ENCODE measurements at places on chromosomes 12 and 14.
A peak's percentile ranks its signal among the peaks of the same experiment; 100 is the strongest.

- DNase-seq: peak; percentile 15
Measured at GRCh38 chr14:64673748-64674147, 30.5 kb upstream of the PLEKHG3 start.

DNA sequence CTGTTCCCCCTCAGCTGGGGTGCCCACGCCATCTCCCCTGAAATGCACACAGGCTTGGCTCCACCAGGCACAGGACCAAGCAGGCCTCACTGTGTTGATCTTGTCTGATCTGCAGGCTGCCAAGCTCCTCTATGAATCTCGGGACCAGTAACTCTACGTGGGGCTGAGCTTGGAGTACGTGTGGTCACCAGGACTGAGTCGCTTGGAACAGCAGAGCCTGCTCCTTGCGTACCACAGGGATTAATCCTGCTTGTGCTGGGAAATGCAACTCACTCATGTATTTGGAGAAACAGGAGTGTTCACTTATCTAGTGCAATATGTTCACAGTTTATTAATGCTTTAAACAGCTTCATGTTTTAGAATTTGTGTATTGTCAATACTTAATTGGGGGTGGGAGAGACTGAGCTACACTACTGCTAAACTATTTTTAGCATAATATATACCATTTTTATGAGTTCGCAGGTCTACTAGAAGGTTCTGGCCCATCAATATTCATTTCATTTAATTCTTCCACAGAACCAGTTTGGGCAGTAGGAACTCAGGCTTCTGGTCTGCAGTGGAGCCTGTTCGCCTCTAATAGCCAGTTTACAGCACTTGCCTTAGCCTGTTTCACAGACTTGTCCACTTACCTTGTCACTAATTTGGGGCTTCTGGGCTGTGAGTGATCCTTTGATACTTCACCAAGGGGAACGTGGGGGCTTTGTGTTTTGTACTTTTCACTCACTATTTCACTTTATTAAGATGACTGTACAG lies 17.4 kb downstream of the ZFYVE21 start:
- no peak for DNase-seq

DNA sequence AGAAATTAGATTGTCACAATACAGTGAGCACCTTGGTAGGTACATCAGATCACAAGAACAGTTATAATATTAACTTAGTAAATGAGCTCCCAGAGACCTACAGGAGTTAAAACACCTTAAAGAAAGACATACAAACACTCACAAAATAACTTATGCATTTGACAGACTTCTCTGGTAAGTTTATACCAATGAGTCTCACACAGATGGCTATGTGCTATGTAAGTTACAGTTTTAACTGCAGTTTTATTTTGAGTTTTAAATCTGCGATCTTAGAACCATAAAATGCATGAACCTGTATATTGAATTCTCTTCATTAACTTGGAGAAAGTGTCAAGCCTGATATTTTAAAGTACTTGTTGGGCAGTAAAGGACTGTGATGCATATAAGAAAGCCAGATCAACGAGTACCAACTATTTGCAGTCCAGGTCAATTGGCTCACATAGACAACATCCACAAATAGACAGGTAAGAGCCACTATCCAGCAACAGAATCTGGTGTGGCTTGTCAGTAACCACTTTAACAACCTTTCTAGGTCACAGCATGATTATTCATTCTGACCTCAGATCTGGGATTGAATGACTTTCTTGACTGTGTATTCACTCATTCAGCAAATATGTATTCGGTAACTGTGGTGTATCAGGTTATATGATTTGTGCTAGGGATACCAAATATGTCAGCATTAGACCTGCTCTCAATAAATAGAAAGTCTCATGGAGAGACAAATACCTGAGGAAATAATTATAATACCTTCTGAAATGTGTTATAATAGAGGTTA lies 856.6 kb upstream of the MGAT4C start:
- DNase-seq: no peak

DNA sequence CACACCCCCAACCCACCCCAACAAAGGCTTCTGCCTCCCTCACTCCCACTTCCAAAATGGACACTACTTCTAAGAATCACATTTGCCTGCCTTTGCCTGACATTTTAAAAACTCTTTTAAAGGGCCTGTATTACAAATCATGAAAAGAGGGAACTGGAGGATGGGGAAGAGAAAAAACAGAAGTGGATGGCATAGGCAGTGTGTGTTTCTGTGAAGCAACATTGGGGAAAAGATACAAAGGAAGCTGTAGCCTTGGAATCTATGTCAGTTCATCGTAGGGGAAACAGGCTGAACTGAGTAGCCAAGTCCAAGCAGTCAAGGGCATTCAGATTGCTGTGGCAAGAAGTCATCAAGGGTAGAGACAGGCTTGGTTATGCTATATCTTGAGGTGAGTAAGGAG lies 273.9 kb downstream of the BTG1 start:
- DNase-seq: no peak

DNA sequence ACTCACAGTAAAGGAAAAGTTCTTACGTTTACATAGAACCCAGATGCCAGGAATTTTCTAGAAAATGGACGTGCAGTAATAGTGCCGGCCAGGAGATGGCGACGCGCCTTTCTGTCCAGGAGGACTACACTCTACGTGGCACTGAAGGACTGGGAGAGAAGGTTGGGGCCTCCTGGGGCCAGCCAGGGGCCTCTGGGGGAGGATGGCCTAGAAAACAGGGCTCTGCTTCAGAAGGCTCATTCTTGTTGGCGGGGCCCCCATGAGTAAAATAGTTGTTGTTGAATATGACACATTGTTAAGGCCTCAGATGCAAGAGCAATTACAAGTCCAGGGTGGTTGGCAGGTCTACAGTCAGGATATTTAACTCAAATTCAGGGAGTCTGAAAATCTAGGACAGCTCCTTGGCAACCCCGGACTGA lies 120.1 kb upstream of the MAX start:
- DNase-seq: peak; percentile 21

DNA sequence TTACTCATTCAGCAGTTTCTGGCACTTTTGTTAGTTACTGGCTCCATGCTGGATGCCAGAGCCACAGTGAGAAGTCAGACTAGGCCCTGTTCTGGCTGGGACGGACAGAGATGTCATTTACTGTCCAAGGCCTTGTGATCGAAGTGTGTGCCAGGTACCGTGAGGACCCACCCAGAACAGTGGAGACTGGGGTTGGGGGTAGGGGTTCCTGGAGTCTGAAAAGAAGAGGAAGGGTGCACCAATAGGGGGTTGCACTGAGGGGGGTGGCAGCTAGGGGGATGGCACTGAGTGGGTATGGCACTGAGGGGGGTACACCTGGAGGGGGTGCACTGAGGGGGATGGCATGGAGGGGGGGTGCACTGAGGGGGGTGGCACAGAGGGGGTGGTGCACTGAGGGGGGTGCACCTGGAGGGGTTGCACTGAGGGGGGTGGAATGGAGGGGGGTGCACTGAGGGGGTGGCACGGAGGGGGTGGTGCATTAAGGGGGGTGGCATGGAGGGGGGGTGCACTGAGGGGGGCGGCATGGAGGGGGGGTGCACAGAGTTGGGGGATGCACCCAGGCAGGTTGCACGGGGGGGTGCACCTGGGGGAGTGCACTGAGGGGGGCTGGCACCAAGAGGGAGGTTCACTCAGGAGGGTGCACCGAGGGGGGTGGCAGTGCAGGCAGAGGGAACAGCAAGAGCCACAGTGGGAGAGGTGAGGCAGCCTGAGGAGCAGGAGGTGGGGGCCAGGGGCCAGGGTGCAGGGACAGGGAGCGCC lies 10.6 kb upstream of the CYP46A1 start:
- no peak for DNase-seq

- no peak for DNase-seq
Measured at GRCh38 chr14:89331398-89331797, 85.6 kb downstream of the FOXN3 start.

DNA sequence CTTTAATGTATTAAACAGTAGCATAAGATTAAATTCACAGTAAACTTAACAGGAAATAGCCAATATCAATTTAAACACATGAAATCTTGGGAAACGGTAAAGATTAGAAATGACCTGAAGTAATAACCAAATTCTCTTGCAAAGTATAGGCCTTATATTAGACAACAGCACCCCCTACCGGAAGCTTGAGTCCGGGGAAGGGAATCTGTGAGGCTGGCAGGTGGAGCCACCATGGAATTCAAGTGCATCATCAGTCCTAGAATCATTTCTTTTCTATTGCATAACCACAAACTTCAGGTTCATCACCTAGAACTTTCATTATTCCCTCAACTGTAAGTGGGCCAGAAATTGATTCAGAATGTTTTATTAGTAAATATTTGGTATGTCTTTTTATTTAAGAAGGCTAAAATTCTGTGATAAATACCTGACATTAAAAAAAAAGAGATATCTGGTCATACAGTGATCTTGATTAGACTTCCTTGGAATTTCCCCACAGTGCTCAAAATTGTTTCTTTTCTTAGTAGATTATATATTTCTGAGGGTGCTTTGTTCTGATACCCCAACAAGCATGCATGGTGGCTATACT lies 48.6 kb downstream of the AP5M1 start:
- DNase-seq: no peak

- DNase-seq: no peak
Measured at GRCh38 chr12:100895192-100895591, 100.6 kb downstream of the ANO4 start.

DNA sequence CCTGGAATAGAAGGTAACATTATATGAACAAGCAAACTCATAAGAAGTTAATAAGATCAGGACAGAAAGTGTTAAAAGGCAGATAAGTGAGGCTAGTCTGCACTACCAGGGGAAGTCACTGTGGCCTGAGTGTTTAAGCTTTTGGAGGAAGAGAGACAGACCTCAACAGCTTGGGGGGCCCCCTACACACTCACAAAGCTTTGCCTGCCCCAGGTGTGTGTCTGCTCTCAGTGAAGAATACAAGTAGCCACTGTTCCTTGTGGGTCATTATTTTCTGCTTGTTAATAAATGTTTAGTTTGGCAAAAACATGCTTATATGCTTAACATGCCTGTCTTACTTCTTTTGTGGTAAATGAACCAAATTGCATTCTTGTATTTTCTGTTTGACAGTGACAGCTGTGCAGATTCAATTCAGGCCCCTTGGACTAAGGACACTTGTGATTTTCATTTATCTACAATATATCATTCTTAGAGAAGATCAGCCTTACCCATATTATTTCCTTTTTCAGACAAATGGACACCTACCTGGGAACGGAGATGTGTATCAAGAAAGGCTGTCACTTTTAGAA lies 50.7 kb upstream of the C12orf71 start:
- no peak for DNase-seq

DNA sequence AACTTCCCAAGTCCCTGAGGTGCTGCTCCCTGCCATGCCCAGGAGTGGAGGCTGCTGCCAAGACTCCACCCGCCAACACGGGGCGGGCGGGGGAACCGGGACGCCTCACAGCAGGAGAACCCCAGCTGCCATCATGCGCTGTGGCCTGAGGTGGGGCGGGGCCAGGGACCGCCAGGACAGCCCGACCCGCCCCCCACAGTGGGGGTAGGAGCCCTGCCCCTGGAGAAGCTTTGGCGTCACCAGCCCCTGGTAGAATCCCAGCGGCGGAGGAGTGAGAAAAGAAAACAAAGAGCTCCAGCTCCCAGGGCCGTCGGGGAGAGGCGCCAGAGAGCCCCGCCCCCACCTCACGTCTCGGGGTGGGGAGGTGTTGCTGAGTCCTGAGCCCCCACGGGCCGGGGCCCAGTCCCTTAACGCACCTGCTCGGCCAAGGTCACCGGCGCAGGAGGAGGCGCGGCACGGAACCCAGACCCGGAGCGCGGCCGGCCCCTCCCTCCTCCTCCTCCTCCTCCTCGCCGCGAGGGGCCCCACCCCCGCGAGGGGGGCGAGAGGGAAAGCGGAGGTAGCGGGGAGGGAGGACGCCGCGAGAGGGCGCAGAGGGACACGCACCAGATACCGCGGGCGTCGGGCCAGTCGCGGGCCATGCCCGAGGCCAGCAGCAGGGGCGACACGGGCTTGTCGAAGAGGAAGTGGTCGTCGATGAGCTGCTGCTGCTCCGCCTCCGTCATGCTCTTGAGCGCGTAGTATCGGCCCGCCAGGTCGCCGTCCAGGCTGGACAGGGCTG lies 1.8 kb downstream of the CKB start:
- DNase-seq: peak; percentile 67

DNA sequence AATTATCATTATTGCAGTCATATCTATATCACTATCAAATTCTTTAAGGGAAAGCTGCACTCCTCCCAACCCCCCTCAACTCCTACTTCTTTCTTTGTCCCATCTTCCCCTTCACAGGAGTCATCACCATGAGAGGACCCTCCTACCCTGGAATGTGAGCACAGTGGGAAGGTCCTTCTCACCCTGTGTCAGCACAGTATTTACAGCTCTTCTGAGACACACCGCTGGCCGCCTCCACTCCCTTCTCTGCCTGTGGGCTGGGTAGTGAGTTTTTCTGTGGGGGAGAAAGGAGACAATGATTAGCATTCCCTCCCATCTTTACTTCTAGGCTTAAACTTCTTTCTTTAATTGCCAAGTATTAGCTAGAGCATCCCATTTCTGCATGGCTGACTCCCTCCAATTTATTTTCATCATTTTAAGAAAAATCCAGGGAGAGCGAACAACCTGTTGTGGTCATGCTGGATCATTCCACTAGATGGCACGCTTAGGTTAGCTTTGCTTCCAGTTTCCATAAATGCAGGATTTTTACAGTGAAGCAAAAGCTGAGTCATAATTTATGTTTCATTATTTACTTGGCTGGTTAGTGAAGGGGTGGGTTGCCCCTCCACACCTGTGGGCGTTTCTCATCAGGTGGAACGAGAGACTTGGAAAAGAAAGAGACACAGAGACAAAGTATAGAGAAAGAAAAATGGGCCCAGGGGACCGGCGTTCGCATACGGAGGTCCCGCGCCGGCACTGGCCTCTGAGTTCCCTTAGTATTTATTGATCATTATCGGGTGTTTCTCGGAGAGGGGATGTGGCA lies 188.5 kb downstream of the ALX1 start:
- peak; percentile 3 for DNase-seq

- no peak for DNase-seq
Measured at GRCh38 chr12:128387811-128388422, 120.9 kb downstream of the TMEM132C start.

- no peak for DNase-seq
Measured at GRCh38 chr12:126607867-126608266, 1542.6 kb downstream of the AACS start.

DNA sequence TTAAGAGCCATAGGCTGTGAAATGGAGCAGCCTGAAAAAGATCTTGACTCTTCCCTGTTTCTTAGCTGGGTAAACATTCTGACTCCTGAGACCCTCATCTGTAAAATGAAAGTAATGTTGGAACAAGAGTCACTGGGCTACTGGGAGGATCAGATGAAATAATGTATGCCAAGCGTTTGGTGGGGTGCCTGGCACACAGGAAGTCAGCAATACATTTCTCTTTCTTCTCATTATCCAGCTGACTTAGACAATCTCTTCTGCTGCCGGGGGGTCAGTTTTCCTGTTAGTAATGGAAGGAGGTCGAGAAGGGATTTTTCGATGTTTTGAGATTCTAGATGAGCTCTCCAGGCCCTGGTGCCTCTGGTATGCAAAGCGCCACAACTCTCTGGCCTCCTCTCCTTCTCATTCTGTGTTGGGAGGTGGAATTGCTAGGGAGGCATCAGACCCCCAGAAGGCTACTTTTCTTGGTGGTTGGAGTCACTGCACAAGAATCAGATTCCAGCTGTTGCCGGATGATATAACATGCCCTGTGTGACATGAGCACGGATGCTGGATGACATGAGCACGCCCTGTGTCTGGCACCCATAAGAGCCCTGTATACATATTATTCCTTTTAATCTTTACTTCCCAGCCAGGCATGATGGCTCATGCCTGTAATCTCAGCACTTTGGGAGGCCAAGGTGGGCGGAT lies 4.3 kb downstream of the OASL start:
- DNase-seq: no peak

GRCh38 chr12:28781671-28782652 lies 367.1 kb upstream of the FAR2 start:
- no peak for DNase-seq

- no peak for DNase-seq
Measured at GRCh38 chr14:57498035-57498434, 4.4 kb upstream of the CCDC198 start.

GRCh38 chr14:52267501-52268278 lies at the start of gene PTGDR:
PTGDR (plus strand) TSS chr14:52267698; CDS start chr14:52267815, 117 bp downstream.
- no peak for DNase-seq
